ENCODE measurements at places on chromosomes 2 and 18.

DNA sequence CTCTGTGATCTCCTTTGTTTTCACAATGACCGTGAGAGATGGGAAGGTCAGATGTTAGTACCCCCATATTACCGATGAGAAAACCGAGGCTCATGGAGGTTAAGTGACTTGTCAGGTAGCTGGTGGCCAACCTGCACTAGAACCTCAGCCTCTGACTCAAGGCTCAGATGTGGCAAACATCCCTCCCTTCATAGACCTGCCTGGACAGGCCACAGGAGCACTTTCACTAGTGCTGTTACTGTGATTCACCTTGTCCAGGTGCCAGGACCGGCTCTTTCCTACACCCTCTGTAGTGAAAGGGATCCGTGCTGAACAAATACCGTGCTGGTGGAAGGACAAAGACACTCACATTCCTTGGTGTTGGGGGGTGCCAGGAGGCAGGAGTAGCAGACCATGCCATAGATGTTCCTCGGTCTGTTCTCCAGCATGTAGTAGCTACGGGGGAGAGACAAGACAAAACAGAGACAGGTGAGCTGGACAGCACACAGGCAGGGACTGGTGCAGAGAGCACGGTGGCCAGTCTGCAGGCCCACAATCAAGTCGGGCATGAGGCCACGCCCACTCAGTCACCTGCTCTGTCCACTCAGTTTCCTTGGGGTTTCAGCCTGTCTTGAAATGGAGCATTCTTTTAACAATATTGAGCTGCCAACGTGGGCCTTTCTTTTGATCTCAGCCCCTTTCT lies 65.9 kb downstream of the EDAR start:
- no peak for DNase-seq

GRCh38 chr18:80023173-80023572 lies 11.1 kb upstream of the RBFA start:
- no peak for DNase-seq

DNA sequence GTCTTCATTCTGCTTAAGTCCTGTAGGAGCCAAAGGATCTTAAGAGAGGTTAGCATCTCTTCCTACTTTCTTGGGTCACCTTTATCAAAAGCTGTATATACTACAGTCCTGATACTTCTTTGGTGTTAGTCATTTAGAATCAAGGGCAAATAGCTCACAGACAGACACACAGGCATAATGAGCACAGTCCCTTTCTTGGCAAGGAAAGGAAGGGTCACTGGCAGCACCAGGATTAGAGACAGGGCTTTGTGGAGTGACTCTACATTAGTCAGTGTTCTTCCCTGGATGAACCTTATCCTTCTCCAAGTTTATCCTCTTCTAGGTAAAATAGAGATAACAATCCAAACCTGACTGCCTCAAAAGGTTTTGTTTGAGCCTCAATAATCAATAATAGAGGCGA lies 40.0 kb upstream of the NCKAP5 start:
- no peak for DNase-seq

DNA sequence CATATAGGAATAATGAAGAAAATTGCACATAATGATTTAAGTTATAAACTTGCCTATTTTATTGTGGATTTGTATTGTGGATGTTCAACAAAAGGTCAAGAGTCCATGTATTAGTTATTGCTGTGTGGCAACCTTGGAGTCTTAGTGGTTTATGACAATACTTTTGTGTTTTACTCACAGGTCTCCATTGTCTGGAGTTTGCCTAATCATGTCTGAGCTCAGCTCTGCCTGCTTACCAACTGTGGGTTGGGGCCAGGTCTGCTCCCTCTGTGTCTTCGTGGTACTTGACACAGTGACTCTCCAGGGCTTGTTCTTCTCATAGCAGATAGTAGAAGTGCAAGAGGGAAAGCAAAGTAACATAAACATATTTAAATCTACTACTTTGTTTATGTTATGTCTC lies 382.5 kb downstream of the CBLN2 start:
- DNase-seq, result no peak

DNA sequence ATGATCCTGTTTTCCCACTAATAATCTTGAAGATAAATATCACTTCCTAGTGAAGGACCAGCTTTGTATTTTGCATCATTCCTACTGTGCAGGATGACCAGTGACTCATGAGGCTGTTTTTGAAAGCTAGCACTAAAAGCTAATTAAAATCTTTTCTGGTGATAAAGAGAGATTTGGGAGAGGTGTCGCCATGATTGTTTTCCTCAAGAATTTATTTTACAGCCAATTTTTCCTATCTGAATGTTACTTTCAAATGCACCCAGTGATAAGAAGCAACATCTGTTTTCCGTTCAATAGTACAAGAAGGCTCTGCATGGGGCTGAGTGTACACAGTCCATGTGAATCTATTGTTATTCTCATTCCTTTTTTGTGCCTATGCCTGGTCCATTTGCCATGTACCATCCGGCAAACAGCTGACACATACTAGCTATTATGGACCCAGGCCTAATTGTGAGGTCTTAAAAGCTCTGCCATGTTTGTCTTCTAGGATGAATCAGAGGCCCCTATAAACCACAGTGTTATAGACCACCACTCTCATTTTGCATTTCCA lies 28.4 kb downstream of the MEIS1 start:
- no peak for DNase-seq

DNA sequence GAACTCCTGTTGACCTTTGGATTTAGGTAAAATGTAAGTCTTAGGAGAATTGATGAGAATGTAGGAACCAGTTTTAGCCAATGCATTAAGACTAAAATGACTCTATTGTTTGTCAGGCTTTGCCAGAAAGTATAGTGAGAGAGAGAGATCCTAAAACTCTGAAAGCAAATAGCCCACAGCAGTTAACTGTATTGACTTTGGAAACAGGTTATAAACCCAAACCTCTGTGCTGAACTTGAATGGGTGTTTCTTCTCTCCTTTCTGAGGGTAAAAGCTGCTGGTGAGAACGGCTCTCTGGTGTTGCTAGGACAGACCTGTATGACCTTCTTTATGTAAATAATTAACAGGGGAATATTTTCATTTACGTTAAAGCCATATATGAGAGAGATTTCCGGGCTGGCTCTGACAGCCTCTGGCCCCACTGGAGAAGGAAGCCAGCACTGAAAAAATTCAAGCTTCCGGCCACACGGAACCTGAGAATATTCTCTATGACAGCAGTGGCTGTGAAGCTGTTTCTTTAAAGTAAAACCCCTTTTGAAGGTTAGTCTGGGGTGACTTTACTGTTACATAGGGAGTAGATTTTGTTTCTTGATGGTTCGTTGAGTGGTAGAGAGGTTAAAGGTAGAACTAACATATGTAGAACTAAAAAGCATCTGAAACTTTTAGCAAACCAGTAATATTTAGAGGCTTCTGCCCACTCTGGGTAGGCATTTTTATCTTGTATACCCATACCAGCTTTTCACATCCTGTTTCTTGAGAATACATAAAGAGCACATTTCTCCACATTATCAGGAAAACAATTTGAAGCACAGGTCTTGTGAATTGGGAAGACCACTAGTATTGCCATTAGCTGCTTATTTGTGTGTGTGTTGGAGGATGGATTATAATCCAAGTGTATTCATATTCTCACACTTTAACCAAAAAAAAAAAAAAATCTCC lies 123.8 kb downstream of the SPTBN1 start:
- peak; percentile 71 for DNase-seq

DNA sequence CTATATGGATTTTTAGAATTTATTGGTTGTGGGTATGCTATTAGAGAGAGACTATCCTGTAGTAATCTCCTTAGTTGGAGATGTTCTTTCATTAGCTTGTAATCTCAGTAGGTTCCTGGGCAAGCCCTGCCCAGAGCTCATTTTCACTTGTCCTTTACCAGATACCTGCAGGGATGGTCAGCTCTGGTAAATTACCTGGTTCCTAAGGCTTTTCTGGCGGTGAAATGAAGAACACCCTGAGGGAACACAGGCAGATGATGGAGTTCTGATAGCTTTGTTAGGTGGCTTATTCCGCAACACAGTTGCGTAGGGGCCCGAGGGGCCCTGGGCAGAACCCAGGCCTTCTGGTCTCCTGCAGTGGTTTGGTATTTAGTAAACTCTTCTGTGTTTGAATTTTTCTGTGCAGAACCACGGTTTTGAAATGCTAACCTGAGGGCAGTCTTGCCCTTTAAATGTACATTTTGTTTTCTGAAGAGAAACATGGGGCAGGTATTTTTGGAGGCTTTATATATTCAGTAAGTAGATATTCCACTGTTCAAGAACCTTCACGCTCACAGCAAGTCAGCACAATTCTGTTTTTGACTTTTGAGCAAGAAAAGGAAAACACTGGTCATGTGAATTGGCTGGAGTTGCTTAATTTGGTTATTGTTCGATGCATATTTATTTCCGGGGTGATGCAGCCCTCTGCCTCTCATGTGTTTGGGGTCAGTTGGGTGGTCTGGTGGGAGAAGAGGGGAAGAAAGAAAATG lies 22.4 kb downstream of the ZNF532 start:
- no peak for DNase-seq

DNA sequence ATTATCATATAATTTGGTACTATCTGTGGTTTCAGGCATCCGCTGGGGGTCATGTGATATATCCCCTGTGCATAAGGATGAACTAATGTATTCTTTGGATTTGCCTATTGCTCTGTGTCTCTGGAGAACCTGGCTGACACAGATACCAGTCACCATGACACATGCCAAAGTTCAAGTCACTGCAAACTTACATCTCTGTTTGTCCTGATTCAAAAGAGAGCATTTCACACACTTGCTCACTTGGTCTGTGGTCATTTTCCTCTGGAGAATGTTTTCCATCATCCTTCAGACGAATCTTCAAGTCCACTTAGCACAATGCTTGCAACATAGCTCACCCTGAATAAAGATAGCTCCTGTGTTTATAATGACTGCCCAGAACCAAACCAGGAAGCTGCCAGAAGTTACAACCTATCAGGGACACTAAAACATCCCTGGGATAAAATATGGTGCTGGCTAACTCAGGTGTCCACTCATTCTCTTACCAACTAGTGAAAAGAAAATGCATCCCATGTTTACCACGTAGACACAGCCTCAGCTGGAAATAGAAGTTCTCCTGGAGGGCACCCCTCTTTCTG lies 18.1 kb downstream of the SULT1C3 start:
- DNase-seq, result no peak

- DNase-seq, result no peak
Observed at GRCh38 chr2:138602166-138602460, 100.5 kb downstream of the SPOPL start.

GRCh38 chr18:36442717-36443116 lies 145.2 kb downstream of the FHOD3 start:
- no peak for DNase-seq

DNA sequence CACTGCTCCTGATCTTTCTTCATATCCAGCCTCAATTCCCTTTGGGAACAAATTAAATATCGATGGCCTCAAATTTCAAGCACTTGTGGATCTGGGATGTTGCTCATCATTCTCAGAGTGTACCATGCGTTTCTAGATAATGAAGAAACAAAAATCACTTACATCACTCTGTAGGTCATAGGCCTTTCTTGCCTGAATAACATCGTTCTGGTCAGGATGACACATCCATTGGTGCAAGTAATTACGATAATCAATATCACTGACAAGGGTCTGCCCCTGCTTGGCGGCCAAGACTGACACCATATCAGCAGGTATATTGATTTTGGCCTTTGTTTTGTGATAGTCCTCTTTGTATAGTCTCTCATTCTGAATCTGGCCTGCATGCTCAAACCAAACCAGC lies 157.3 kb downstream of the RIF1 start:
- DNase-seq, result no peak

- DNase-seq, result no peak
Observed at GRCh38 chr2:199581935-199582360, 124.2 kb upstream of the SATB2 start.

DNA sequence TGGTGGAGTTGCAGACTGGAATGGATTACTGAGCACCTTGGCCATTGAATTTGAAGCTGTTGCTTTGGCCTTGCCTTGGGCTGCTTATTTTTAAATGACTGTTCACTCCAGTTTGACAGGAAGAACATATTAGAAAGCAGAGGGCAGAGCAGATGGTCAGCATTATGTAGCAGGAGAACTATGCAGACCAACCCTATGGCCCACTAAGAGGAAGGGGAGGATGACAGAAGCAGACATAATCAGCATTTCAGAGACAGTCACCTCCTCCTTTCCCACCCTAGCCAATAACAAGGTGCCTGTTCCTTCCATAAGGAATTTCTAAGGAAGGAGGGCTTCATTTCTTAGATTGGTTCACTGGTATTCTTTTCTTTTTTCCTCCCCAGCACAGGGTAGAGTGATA lies 2.4 kb downstream of the CHRNA1 start:
- DNase-seq, result no peak

GRCh38 chr2:55839182-55839819 lies 84.3 kb downstream of the EFEMP1 start:
- no peak for DNase-seq

GRCh38 chr2:65164426-65164891 lies 34.6 kb upstream of the RAB1A start:
- DNase-seq, result no peak

GRCh38 chr2:74223941-74224770 lies 25.7 kb downstream of the MTHFD2 start:
- no peak for DNase-seq

GRCh38 chr18:42719221-42719620 lies 396.3 kb downstream of the RIT2 start:
- DNase-seq, result no peak

- no peak for DNase-seq
Observed at GRCh38 chr2:44833171-44834069, 108.1 kb upstream of the SIX3 start.

- DNase-seq, result no peak
Observed at GRCh38 chr18:1412655-1413322, 508.1 kb downstream of the ADCYAP1 start.

DNA sequence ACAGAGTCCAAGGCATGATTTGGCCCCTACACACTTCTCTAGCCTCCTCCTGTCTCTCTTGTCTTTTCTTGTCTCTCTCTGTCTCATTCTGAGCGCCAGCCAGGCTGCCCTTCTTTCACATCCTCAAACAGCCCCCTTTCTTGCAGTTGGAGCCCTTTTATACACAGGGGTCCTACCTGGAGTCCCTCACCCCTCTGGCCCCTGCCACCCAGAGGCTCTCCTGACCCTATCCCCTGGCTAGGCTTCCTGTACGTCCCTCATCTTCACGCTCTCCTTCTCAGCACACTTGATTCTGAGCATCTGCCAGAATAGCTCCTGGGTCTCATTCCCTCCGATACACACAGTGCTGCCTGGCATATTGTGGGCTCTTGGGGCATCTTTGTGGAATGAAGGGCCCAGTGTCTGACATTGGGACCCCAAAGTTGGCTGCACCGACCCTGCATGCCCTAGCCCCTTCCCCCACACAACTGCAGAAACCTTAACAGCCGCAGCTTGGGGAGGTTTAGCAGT lies 261.9 kb downstream of the DYSF start:
- DNase-seq, result no peak

DNA sequence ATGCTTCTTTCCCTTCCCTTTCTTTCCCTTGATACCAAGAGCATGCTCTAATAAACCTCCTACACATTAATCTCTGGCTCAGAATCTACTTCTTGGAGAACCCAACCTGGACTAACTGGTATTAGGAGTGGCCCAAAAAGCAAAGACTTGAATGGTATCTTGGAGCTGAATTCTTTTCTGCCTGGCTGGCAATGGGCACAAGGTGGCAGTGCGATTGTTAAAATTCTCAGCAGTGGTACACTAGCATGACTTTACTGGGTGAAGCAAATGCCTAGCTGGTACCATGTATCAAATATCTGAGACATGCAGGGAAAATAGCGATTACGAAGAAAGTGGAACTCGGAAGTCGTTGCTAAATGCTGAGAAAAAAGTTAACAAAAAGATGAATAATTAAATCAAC lies 376.1 kb downstream of the XIRP2 start:
- DNase-seq, result no peak
